Cardiac ventricle fibroblast (primary cell): ENCODE measurements at places on chromosomes 5 and 9. TPM values are rescaled to one million over a fixed set of nuclear protein-coding genes. Genes with fewer than 3 reads are reported as not detected.

The PCDHGA8 gene
- 1.4 and 1.5 TPM in 2 replicates for total RNA-seq

The ATP10B gene
- total RNA-seq, result not detected in 2 replicates

The TGFBR1 gene
- 10.1 and 11.5 TPM in 2 replicates for total RNA-seq

The SOHLH1 gene
- not detected in 2 replicates for total RNA-seq

The NUTM2F gene
- total RNA-seq, result not detected in 2 replicates

The IL3 gene
- total RNA-seq, result not detected in 2 replicates

The CDC25C gene
- total RNA-seq, result 0.83 and 0.94 TPM in 2 replicates
